ENCODE measurements at places on chromosomes 1 and 21.

DNA sequence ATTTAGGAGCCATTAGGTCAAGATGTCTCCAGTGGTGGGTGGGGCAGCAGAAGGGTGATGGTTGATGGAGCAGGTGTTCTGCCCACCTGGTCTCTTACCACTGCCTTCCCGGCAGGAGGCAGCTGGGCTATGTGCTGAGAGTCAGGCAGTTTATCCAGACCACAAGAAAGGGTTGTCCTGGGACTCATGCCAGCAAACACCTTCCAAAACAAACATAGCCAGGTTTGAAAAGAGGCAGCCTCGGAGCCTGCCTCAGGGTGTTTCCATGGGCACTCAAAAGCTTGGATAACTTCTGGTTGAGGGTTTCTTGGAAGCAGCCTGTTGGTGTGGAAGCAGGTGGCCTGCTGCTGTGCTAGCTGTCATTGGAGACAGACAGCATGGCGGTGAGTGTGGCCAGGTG, 187.2 kb downstream of the PCP4 start:
- DNase-seq = no peak

- DNase-seq = no peak
Observed at GRCh38 chr1:18412882-18413353, 67.8 kb upstream of the KLHDC7A start.

GRCh38 chr1:61295818-61296537, 213.6 kb downstream of the NFIA start:
- DNase-seq = no peak

- DNase-seq = no peak
Observed at GRCh38 chr1:154342836-154343472, 17.6 kb downstream of the ATP8B2 start.

GRCh38 chr21:45073301-45074047, 906 bp upstream of the ADARB1 start:
- no peak for DNase-seq

DNA sequence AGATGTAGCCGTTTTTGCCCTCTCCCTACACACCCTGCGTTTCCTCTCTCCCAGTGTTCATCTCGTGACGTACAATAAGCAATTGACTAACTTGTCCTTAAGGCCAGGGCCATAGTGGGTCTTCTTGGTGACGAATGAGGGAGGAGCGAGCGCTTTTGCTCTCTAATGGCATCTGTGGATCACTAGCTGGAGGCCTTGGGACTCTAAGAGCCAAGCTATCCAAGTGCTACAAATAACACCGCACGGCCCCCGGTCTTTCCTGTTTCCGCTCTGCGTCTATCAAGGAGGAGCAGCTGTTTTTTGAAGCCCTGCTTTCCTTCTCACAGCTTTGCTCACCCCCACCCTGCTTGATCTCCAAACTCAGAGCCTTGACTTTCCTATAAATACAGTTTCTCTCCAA, 25.2 kb downstream of the EVA1C start:
- no peak for DNase-seq

DNA sequence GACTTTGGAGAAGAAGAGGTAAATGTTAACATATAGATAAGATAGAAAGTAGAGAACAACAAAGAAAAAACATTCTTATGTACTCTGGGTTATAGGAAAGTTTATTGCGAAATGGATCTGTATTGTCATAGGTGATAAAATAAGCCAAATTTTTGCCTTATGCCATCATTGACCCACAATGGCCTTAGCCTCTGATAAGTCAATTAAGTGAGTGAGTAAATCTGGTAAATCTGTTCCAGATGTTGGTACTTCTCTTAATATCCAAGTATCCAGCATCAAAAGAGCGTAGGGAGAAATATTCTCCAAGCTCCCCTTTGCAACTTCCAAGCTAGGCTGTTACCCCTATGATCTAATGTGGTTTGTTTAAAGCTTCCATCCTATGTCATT, 38.3 kb upstream of the CLCA4 start:
- no peak for DNase-seq

- DNase-seq = no peak
Observed at GRCh38 chr1:46011121-46011695, 121.2 kb downstream of the PIK3R3 start.

DNA sequence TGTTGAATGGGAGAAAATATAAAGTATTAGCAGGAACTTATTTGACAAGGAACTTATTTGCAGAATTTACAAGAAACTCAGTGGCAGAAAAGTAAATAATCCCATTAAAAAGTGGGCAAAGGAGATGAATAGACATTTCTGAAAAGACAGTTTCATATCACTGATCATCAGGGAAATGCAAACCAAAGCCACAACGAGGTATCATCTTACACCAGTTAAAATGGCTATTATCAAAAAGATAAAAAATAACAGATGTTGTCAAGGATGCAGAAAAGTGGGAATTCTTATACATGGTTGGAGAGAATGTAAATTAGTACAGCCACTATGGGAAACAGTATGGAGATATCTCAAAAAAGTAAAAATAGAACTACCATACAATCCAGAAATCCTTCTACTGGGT, 61.0 kb downstream of the SYT14 start:
- DNase-seq = peak; percentile 28

Measured in A673 (cell line).